GM03348 (cell line): ENCODE measurements at places on chromosomes 11 and 22.

DNA sequence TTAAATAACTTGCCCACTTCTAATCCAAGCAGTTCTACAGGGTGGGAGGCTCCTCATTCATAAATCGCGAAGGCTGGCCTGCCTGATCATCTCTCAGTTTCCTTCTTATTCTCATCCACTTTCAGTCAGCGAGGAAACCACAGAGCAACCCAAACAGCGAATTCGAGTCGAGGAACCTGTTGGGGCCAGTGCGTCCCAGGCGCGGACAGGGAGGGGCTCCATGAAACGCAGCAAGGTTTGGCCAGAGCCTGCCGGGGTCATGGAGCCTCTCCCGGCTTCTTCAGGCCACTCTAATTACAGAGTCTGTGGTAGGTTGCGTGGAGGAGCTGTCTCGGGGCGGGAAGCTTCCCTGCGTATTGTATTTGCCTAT is 741 bp upstream of the NAV2 start:
- DNase-seq, result no peak

- DNase-seq, result no peak
These were observed 623.7 kb upstream of the CCDC90B start for GRCh38 chr11:83909579-83910534.

GRCh38 chr11:33162831-33163230 is 1.6 kb upstream of the CSTF3 start:
- no peak for DNase-seq

GRCh38 chr11:117535201-117535849 is 207.7 kb downstream of the CEP164 start:
- DNase-seq, result no peak

- no peak for DNase-seq
These were observed 18.3 kb upstream of the ALX4 start for GRCh38 chr11:44328138-44328660.

- DNase-seq, result peak; percentile 24
These were observed 21.6 kb downstream of the IMMP1L start for GRCh38 chr11:31487848-31488247.

DNA sequence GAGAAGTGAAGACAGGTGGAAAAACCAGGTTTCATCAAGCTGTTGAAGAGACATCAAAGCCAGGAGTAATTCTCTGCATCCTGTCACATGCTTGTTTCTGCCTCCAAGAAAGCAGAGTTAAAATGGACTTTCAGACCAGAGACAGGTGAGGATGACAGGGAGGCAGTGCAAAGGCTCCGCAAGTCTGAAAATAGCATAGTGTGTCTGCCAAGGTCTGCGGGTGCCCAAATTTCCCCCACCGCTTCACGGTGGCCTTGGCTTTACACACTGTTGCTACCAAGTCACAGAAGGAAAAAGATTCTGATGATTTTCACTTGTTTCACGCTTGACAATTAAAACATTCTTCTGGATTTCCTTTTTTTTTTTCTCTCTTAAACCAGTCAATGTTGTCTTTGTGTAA is 44.2 kb downstream of the SNX19 start:
- DNase-seq, result no peak

- DNase-seq, result no peak
These were observed 324.2 kb downstream of the MIAT start for GRCh38 chr22:26981541-26981940.

DNA sequence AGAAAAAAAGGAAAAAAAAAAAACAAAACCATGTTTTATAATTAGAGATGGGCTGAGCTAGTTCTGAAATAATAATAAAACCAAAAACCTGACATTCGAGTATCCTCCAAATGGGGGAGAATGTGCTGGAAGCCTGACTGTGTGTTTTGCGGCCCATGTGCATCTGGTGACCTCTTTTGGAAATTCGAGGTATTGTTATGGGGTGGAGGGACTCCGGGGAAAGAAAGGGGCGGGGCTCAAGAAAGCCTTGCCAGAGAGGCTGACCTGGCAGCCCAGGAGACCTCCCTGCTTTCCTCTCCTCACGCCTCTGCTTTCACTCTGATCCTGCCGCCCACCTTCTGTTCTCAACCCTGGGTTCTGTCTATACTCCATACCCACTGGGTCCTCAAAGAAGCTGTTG is 72.9 kb downstream of the CTTN start:
- no peak for DNase-seq

- no peak for DNase-seq
These were observed 510.1 kb upstream of the LARGE1 start for GRCh38 chr22:34430386-34430785.

DNA sequence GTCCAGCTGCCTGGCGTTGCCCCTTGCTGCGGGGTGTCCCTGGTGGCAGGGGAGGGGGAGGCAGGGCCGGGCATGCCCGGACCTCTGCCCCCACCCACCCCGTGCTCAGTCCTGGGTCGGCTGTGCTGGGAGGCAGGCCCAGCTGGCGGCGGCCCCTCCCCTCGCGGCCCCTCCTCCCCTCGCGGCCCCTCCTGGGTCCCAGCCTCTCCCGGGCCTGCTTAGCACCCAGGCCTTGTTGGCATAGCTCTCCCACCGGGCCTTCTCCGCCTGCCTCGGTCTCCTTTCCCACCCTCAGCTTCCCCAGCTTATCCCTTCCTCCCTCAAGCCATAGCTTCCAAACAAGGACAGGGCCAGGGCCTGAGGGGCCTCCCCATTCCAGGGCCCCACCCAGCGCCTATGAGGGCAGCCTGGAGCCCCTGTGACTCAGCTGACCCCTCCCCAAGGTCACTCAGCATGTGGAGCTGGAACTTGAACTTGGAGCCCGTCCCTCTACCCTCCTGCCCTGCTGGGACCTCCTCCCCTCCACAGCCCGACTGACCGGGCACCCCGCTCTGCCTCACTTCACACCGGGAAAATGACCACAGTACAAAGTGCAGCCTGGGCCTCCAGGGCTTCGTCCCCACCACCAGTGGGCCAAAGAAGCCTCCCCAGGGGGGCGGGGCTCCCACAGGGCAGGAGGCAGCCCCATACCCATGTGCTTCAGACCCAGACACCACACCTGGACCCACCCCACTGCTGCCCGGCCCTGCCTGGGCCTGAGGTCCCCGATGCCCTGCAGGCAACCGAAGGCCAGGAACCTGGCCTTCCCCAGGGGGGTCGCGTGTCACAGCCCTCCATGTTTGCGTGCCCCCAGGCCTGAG is 1.2 kb downstream of the EPS8L2 start:
- peak; percentile 91 for DNase-seq

DNA sequence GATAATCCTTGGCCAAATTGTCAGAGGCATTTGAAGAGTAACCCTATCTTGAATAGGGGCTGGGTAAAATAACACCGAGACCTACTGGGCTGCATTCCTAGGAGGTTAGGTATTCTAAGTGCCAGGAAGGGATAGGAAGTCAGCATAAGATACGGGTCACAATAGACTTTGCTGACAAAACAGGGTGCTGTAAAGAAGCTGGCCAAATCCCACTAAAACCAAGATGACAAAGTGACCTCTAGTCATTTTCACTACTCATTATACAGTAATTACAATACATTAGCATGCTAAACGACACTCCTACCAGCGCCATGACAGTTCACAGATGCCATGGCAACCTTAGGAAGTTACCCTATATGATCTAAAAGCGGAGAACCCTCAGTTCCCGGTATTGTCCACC is 964 bp upstream of the REXO2 start:
- no peak for DNase-seq

DNA sequence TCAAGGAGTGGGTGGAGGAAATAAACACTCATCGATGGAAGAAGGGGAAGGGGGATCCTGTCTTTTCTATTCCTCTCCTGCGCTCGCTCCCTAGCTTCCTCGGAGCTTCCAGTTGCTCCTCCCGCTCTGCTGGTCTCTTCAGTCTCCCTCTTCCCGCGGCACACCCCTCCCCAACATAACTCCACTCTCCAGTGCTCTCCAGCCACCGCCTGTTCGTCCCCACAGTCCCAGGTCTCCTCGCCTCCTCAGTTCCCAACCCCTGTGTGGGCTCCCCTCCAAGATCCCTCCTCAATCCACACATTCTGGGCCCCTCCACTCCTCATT is 438 bp downstream of the ZW10 start:
- peak; percentile 51 for DNase-seq

- DNase-seq, result no peak
These were observed 61.3 kb downstream of the PRMT3 start for GRCh38 chr11:20448834-20449233.

DNA sequence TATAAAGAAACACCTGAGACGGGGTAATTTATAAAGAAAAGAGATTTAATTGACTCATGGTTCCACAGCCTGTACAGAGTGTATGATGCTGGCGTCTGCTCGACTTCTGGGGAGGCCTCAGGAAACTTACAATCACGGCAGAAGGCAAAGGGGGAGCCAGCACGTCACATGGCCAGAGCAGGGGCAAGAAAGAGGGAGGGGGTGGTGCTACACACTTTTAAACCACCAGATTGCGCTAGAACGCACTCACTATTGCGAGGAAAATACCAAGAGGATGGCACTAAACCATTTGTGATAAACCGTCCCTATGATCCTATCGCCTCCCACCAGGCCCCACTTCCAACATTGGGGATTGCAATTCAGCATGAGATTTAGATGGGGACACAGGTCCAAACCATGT is 79.7 kb upstream of the CARD18 start:
- no peak for DNase-seq

- DNase-seq, result no peak
These were observed 16.8 kb upstream of the ACCSL start for GRCh38 chr11:44030996-44031395.

GRCh38 chr22:50308597-50308935 is 1.1 kb upstream of the PLXNB2 start:
- peak; percentile 69 for DNase-seq

DNA sequence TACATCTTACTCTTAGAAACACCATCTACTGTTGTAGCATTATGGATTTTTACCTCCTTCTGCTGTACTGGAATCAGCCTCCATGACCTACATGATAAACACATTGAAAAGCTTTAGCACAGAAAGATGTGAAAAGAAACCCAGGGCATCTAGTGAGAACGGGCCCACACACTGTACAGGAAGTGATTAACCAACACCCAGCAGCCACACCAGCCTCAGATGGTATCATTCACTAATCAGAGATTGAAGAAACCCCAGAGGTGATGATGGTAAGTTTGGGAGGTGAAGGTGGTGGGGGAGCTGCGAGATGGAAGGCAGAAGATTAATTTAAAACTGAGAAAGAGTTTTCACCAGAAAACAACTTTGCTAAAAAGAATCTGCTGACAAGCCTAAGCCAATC is 46.1 kb downstream of the RASSF10 start:
- DNase-seq, result no peak

DNA sequence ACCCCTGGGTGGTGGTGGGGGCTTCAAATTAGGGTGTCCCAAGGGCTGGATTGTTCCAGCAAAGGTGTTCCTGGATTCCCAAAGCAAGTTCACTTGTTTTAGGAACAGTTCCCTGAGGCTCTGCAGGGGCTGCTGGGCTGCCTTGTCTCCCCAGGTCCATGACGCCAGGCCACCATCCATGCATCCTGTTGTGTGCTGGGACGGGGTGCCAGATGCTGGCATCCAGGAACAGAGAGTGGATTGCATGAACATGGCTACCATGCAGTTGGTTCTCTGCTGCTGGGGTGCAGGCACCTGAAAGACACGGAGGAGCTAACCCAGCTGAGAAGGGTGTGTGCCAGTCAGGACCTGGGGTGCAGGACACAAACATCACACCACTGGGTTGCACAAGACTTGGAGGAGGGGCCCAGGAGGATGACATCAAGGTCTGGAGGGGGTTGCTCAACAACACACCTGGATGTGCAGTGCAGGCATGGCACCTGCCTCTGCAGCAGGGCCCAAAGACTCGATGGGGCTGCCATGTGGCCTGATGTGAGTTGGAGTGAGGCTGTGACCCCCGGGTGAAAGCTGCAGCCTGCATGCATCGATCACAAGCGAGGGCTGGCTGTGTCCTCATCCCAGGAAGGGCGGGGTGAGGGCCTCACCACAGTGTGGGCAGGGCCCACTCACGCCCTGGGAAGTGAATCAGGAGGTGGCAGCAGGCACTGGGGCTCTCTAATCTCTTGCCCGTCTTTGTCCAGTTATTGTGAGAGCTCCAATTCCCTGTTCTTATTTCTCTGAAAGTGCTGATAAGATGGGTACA is 74.0 kb upstream of the CLDN5 start:
- no peak for DNase-seq

DNA sequence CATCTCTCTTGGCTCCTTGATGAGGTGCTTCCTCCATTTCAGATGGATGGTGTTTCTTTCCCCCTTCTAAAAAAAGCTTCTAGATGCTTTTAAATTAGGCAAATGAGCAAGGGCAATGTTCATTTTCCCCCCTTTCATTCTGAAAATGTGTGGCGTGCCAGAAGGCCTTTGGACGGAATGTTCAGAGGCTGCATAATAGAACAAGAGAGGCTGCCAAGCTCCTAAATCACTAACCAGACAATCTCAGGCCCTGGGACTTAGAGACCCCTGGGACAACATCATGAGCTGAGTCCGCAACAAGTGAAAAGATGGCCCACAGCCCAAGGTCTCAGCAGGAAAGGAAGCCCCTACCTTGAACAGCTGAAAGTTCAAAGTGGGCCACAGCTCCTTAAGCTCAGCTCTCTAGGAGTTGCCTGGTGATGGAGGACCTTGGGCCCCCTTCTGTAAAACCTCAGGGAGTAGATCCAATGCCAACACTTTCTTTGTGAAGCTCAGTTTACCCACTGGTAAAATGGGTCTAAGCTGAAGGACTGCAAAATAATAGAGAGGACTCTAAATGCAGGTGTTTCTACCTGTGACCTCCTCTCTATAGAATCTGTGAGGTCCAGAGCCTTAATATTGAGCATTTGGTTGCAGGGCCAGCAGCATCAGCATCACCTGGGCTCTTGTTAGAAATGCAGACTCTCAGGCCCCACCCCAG is 144.0 kb downstream of the FBXO7 start:
- DNase-seq, result no peak

DNA sequence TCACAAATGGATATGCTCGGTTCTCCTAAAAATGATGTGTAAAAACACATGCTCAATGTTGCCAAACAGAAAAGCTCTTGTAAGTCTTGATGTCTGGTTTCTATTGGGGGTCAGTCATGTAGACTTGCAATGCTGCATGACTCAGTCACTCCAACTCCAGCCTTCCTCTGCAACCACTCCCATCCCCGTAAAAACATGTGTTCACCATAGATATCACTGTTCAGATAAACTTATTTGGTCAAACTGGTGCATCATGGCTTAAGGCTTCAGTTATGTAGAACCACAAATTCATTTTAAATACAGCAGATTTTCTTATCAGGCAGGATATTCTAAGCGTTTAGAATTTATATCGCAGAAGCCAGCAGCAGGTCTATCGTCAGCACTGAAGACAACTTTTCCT is 298.4 kb upstream of the LUZP2 start:
- no peak for DNase-seq

DNA sequence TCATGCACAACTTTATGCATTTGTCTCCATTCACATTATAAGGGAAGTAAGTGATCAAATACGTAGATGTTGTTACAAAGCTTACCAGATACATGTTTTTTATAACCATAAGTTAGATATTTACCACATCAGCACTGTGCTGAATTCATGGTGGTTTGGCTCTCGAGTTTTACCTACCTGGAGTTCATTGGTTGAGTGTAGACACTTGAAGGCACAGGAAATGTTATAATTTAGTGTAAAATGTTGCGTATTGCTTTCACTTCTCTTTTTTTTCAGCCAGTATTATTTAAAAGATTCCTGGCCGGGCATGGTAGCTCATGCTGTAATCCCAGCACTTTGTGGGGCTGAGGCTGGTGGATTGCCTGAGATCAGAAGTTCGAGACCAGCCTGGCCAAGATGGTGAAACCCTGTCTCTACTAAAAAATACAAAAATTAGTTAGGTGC is 53.1 kb upstream of the GRK2 start:
- no peak for DNase-seq
